ENCODE measurements at places on chromosomes 6 and 20. TPM values are rescaled to one million over a fixed set of nuclear protein-coding genes. Genes with fewer than 3 reads are reported as not detected.
A peak's percentile ranks its signal among the peaks of the same experiment; 100 is the strongest.

Gene SLC22A2
- total RNA-seq: not detected

Gene TP53TG5
- total RNA-seq: not detected

Gene RNF182
- 6.4 TPM for total RNA-seq

GRCh38 chr6:34810936-34811632 is 19.2 kb downstream of the BLTP3A start:
- peak; percentile 38 for DNase-seq

GRCh38 chr6:121522771-121523386 is 87.4 kb downstream of the GJA1 start:
- DNase-seq: peak; percentile 35

DNA sequence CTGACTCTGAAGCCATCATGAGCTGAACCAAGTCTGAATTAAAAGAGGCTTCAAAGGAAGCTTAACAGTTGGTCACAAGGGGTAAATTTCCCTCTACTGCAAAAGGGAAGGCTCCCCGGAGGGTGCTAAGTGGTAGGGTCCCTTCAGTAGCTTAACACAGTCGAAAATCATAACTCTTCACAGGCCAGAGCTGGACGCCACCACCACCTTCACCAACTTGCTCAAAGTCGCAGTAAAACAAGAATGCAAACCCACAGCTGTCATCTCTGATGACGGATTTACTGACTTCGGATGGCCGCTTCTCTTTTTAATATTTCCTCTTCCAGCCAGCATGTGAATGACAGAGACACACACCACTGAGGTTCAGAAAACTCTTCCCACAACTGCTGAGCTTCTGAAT is 144.7 kb upstream of the FBXL4 start:
- no peak for DNase-seq

DNA sequence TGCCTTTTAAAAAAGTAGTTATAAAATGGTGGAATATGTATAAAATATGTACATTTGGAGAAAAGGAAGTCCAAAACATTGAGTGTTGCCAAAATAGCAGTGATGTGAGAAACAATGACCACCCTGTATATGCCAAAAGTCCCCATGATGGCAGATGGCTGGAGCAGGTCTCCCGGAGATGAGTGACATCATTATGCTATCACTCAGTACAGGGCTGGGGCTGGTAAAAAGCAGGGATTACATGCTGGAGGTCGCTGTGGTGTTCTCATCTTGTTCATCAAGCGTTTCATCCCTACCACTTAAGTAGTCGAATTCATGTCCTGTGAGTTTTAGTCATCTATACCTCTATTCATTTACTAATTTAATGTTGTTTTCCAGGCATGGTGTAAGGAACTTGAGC is 315.3 kb upstream of the SLC35B3 start:
- DNase-seq: no peak

DNA sequence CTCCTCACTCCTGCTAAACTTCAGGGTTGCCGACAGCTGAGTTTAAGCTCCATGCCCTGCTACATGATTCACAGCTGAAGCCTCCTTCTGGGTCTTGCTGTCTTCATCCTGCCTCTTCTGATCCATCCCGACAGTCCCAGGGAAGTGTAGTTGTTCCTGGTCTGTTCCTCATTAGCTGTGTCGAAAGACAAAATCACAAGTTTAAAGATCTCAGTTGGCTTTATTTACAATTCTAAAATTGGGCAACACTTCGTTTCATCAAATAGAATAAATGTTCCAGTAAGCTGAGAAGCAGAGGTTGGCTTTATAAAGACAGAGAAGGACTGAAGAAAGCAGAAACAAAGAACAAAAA is 4.1 kb upstream of the SLC2A10 start:
- peak; percentile 13 for DNase-seq

DNA sequence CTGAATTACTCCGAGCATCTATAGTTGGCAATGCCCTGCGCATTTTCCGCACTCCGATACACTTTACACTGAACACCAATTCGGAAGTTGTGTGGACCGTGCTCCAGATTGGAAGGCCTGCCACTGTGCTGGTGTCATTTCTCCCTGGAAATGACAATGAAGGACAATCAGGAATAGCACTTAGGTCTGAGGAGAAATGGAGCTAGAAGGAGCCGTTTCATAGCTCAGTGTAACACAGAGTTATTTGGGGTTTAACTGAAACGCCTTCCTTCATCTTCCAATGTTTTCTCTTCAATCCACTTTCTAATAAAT is 501 bp upstream of the PLA2G7 start:
- no peak for DNase-seq

DNA sequence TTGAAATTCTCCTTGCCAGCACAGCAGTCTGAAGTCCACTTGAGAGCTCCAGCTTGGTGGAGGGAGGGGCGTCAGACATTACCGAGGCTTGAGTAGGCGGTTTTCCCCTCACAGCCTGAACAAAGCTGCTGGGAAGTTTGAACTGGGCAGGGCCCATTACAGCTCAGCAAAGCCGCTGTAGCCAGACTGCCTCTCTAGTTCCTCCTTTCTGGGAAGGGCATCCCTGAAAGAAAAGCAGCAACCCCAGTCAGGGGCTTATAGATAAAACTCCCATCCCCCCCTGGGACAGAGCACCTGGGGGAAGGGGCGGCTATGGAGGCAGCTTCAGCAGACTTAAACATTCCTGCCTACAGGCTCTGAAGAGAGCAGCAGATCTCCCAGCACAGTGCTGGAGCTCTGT is 325.3 kb downstream of the GJA1 start:
- DNase-seq: no peak

DNA sequence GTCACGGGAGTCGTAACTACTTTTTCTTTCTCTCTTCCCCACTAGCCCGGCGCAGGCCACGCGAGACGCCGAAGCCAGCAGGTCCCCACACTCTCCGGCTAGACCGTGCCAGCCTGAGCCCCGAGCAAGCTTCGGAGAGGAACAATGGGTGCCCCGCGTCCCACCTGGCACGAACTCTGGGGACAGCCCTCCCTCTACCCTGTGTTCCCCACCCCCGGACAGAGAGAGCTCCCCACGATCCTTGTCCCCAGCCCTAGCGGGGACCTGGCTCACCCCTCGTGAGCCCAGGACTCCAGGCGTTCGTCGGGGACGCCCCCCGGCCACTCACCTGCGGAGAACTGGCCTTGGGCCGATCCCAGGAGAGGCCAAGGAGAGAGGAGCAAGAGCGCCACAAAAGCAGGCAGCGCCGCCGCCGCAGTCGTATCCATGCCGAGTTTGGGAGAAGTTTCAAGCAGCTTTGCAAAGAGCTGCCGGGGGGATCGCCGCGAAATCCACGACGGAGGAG is 416 bp downstream of the PTPRK start:
- no peak for DNase-seq

DNA sequence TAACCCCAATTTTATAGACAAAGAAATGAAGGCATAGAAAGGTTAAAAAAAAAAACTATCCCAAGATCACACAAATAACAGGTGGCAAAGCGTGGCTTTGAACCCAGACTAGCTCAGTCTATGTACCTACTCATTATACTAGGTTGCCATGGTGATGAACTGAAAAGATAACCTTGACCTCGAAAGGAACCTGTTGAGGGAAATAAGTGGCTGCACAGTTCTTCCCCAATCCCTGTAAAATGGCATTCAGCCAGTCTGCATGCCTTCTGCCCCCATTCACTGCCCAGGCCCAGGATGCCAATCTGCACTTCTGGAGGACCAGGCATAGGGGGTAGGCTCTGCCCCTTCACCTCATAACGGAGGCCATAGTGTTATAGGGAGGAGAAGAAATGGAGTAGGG is 295.2 kb downstream of the PTPRT start:
- no peak for DNase-seq

- DNase-seq: peak; percentile 56
These were observed 36.4 kb upstream of the FAM83B start for GRCh38 chr6:54810147-54810546.

GRCh38 chr6:26064619-26065257 is 22.5 kb upstream of the HFE start:
- DNase-seq: peak; percentile 59

- DNase-seq: no peak
These were observed 40.0 kb upstream of the LYRM2 start for GRCh38 chr6:89678531-89678930.

DNA sequence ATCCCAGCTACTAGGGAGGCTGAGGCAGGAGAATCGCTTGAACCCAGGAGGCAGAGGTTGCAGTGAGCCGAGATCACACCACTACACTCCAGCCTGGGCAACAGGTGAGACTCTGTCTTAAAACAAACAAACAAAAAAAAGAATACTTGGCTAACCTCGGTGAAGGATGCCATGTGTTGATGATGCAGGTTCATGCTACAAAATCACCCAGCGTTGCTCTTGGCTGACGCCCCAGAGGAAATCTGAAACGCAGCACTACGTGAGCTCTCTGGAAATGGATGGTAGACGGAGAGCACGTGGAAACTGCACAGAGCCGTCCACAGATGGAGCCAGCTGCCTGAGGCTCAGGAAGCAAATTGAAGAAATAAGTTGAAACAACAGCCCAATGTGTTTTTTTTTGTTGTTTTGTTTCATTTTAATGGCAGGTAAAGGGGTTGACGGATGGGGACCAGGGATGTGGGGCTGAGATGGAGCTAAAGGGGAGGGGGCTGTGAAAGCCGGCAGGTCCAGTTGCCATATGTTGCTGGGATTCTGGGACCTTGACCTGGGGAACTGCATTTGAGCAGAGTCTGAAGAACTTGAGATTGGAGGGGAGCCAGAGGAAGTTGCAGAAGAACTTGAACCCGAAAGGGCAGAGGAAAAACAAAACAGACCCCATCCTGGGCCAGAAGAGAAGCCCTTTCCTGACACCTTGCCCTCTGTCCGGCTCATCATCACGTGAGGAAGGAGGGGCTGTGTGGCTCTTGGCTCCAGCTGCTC is 12.8 kb upstream of the MANBAL start:
- DNase-seq: peak; percentile 94

GRCh38 chr6:32664827-32665362 is 1.6 kb downstream of the HLA-DQB1 start:
- DNase-seq: no peak

DNA sequence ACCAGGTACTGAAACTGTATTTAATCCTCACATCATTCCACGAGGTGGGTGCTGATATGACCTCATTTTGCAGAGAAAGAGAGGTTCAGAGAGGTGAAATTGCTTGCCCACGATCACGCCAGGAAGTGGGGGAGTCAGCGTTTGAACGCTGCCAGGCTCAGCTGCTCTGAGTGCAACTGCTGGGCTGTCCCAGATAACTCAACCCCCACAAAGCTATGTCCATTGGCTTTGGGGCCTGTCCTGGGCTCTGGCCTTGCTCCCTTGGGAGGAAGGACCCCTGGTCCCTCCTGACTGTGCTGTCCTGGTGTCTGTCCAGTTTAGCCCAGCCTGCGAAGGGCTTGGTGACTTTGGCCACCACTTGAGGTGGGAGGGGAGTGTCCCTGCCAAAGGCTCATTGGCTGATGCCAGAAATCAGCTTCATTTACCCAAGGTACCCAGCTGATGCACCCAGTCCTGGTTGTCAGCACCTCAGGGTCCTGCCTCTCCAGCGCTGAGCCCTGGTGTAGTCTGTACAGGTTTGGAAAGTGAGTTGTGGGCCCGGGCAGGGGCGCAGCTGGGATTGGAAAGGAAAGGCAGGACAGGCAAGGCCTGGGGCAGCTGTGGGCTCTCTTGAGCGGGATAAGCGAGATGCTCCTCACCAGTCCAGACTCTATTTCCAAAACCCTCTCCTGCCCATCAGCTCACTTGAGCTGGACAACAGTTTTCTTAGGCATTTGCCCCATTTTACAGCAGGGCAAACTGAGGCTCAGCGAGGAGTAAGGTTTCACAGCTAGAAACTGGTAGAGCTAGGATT is 38.5 kb downstream of the SUN5 start:
- DNase-seq: no peak

Data from IMR-90 (cell line).